ENCODE measurements at places on chromosomes 2 and 18.

- no peak for DNase-seq
Measured at GRCh38 chr18:38307914-38308313, 742.3 kb upstream of the CELF4 start.

- DNase-seq: no peak
Measured at GRCh38 chr18:72697706-72698105, 153.6 kb upstream of the CBLN2 start.

- no peak for DNase-seq
Measured at GRCh38 chr18:79494936-79495335, 99.2 kb downstream of the NFATC1 start.

GRCh38 chr2:188379748-188380147 lies 88.1 kb downstream of the GULP1 start:
- DNase-seq: no peak

GRCh38 chr2:154452906-154453493 lies 245.5 kb upstream of the KCNJ3 start:
- DNase-seq: peak; percentile 77

- DNase-seq: peak; percentile 4
Measured at GRCh38 chr18:36419900-36420531, 122.5 kb downstream of the FHOD3 start.

DNA sequence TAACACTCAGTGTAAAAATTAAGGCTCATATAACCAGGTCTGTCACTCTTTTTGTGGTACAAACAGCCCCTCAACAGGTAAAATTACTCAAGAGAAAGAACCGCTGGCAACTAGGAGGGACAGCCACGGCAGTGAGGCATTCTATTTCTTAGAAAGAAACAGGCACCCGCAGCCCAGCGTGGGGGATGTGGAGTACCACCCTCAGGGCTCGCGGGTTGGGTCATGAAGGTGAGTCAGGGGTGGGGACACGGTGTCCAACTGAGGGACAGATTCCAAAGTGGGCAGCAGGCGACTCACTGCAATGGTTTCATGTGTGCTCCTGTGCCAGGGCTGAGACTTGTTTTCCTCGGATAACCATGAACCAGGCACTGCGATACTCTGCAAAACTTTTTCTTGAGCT lies 129.4 kb downstream of the DTNB start:
- DNase-seq: no peak

- peak; percentile 76 for DNase-seq
Measured at GRCh38 chr2:144595279-144595678, 75.4 kb upstream of the ZEB2 start.

DNA sequence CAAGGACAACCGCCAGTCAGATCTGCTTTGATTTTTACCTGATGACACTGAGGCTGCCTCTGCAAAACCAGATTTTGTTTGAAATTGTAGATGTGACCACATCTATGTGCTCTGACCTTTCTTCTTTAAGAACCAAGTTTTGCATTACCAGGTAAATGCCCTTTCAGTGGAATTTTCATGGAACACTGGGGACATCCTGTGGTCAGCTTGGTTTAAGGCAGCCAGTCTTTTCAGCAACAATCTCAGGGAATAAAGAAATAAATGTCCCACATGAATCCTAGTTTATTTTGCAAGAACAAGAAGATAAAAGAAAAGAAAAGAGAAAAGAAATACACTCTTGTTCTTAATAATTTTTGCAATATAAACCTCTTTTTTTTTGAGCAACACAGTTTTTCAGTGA lies 90.6 kb downstream of the POU3F3 start:
- DNase-seq: peak; percentile 28

DNA sequence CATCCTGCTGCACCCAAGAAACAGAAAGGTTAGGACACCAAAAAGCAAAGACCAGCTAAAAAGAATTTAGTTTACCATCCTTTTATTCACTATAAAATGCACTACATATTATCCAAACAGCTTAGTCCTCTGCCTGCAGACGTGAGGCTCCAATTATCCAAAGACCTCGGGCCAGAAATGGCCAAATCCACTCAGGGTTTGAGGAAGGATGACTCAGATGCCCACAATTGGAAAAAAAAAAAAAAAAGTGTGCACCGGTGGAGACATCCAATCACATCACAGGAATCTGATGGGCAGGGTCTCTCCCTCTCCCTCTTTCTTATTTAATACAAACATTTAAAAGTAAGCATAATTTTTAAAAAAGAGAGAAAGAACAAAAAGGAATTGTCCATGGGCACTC lies 65.7 kb downstream of the TRABD2A start:
- DNase-seq: no peak

DNA sequence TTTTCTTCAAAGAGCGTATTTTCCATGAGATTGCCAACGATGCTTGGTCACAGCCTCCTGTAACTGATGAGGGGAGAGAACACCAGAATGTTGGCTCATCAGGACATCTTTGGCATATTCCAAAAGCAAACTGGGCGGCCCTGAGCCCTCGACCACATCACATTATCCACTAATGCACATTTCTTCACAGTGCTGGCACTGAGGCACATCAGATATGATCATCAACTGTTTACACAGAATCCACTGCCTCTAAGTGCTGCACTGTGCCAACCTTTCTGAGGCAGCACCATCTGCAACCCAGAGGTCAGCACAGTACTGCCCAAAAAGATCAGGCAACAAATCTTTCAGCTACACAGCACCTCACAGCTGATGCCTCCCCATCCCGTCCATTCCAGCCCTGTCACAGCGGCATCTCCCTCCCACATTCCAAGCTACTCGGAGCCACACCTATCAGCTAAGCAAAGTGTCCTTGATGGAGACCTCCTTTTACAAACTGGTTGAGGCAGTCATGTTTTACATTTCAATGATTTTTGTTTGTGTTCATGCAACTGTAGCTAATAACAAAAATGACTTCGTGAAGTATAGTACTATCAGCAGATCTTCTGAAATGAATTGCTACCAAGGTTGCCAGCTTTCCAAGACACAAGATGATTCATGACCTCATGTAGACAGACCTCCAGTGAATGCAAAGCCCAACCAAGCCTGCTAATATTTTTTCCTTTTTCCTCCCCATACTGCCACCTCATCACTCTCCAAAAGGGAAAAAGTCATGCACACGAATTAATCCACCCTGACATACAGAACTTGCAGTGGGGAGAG lies 32.3 kb downstream of the MYO5B start:
- no peak for DNase-seq

DNA sequence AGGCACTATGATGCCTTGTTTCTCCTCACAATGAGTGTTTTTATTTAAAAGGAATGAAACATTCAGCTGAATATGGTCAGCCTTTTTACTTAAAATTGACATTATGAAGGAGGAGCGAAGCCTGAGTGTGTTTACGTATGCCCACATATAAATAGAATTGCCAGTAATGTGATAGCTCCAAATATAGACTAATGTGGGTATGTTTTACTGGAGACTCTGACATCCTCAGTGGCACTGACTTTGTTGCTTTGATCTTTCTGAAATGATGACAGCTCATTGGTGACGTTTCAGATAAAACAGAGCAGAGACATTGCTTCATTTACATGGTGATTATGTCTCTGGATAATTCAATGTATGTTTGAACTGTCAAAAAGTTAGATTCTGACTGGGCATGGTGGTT lies 167.0 kb downstream of the MGAT5 start:
- DNase-seq: no peak

DNA sequence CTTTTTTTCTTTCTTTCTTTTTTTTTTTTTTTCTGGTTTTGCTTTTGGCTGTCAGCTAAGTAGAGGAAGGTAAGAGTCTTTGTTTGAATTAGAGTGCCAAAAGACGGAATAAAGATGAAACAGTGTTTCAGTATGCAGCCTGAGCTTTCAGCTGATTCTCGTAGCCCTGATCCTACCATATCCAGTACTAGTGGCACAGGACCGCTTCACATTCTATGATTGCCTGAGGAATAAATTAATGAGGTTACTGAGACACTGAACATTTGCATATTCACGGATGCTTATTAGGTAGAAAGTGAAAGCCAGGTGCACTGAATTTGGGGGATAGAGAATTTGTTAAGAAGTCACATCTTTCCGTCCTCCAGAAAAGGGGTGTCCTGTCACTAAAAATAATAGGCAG lies 421.5 kb upstream of the POU3F3 start:
- DNase-seq: no peak

DNA sequence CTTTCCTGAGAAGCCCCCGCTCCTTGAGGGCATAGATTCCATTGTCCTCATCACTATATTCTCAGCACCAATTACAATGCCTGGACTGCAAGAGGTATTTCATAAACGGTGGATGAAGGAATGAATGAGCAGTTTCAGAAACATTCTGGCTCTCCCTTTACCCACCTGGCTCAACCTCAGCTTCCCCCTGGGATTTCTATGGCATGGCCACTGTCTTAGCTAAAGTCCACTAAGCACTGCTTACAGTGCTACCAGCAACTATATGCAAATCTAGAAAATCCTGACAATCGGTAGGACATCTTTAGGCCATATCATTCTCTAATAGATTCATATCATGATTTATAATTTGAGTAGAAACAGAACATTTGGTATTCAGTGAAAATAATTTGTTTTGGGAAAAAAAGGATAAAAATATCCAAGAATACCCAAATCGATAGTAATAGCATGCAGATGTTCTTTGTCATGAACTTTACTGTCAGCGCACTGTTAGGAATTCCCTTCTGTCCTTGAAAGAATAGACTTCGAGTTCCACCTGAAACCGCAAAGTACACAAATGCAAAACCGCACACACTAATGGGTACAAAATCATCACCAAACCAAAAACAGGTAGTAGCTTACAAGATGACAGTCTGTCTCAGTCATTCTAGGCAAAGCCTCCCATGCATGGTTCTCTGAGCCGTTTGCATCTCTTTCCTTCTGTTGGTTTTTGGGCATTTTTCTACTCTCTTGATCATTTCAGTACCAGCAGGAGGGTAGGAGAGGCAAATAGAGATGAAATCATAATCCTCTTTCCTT lies 303.6 kb upstream of the ID2 start:
- DNase-seq: no peak

DNA sequence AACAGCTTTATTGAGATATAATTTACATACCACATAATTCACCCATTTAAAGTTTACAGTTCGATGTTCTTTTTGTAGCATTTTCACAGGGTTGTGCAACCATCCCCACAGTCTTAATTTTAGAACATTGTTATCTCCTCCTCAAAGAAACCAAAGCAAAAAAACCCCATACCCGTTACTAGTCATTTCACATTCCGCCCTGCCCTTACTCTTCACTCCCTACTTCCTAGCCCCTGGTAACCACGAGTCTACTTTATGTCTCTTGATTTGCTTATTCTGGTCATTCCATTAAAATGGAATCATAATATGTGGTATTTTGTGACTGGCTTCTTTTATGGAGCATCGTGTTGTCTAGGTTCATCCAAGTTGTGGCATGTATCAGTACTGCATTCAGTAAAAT lies 137.7 kb downstream of the TANC1 start:
- DNase-seq: no peak

DNA sequence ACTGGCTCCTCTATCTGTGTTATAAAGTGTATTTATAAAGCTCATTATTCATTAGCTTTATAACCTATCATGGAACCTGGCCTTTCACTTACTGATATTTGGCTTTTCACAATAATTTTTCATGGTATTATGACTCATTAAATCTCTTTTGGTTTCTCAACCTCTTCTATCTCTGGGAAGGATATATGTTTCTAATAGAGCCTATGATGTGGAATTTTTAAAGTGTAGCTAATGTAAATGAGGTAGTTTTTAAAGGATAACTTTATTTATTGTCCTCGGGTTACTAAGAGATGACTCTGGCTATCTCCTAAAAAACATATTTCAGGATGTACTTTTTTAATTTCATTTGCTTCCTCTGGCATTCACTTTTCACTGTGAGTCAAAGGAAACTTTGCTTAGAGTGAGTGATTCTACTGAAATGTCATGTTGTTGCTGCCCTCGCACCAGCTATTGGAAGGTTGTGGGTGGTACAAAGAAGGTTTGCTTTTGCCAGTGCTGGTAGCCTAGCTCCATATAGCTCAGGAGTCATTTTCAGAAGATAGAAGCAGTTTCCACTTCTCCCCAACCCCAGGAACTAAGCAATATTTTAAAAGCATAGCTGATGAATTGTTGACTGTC lies 85.2 kb upstream of the RPE start:
- DNase-seq: no peak

DNA sequence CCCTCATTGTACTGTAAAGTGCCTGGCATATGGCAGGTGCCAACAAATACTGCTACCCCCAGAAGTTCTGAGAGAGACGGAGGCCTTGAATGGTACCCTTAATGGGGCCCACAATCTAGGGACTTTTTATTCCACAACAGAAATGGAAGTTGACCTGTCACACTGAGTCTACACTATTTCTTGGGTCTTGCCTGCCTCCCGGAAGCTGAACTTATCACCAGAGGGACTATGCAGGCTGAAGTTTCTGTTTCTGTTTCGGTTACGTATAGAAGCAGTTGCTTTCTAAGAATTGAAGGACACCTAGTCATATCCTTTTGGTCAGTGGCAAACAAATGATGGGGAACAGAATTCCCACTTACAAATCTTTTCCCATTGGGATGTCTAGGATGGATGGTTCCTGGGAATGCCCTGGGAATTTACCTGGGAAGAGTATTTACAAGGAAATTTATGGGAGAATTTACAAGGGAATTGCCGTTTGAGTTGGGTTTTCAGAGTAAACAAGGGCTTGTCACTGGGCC lies 74.2 kb downstream of the HS1BP3 start:
- peak; percentile 78 for DNase-seq

- no peak for DNase-seq
Measured at GRCh38 chr18:56168049-56168781, 470.2 kb downstream of the TXNL1 start.

DNA sequence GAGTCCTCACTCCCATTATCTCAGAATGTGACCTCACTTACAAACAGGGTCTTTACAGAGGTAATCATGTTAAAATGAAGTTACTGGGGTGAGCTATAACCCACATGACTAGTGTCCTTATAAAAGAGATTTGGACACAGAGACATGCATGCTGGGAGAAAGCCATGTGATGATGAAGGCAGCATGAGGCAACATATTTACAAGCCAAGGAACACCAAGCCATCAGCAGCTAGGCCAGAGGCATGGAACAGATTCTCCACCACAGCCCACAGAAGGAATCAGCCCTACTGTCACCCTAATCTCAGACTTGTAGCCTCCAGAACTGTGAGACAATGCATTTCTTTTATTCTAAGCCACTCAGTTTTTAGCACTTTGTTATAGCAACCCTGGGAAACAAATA lies 171.9 kb downstream of the EN1 start:
- no peak for DNase-seq

- no peak for DNase-seq
Measured at GRCh38 chr18:36194600-36195315, 7.5 kb downstream of the MOCOS start.

- no peak for DNase-seq
Measured at GRCh38 chr2:94767336-94767735, 103.9 kb upstream of the TEKT4 start.

GRCh38 chr2:214577769-214578168 lies 166.9 kb downstream of the VWC2L start:
- DNase-seq: no peak

DNA sequence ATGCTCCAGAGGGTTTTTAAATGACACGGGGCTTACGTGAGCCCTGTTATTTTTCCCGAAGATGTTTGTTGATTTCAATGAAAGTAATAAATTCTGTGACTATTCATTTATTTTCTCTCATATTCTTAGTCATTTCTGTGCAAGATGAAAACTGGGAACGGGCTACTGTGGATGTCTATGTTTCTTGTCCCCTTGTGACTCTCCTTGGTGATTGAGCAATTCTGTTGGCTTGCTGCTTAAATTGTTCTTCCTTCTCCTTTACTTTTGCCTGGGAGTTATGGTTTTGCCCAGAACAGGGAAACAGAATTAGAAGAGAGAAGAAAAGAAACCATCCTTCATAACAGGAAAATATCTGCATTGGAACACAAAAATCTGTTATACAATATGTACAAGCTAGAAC lies 508.2 kb upstream of the DSEL start:
- DNase-seq: no peak

GRCh38 chr2:8552293-8552801 lies 129.5 kb upstream of the ID2 start:
- no peak for DNase-seq
